Heart right ventricle (tissue), 16 donors: ENCODE measurements at places on chromosomes 6 and 20. TPM values are rescaled to one million over a fixed set of nuclear protein-coding genes. Genes with fewer than 3 reads are reported as not detected.

Gene KHDC1
- polyA plus RNA-seq = 0.51 TPM

Gene UNC93A
- not detected for polyA plus RNA-seq

Gene GSTA2
- polyA plus RNA-seq = not detected

Gene CRISP1
- not detected for polyA plus RNA-seq

Gene TRIM10
- polyA plus RNA-seq = not detected

Gene GRIK2
- 3.0 TPM for polyA plus RNA-seq

DNA sequence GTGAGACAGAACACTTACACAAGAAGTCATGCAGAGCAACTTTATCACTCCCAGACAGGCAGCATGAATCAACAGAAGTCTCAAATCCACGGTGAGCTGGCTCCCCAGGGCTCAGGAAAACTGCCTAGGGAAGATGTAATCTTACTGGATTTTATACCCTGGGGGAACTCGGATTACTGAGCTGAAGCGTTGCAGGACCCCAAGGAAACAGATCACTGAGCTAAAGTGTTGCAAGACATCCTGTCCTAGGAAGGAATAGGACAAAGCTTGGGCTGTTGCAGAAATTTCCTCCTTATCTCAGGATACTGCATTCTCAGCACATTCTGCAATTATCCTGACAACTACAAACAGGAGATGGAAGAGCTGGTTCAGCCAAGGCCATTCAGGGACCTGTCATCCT is 224.8 kb downstream of the TFAP2A start:
- no peak for DNase-seq

DNA sequence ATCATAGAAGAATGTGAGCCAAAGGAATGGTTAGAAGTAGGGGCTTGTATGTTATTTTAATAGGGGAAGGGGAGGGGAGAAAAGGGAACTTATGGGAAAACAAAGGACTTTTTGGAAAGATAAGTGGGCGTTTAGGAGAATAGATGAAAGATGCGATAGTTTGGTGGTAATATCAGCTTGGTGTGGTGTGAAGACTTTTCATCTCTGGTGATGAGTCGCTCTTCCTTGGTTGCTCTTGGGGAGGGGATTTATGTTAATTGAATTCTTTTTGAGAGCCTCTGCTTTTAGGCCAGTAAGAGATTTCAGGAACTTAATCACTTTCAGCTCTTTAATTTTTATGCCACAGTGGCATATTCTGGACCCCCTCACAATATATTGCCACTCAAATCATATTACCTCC is 10.8 kb downstream of the HECA start:
- DNase-seq = no peak

DNA sequence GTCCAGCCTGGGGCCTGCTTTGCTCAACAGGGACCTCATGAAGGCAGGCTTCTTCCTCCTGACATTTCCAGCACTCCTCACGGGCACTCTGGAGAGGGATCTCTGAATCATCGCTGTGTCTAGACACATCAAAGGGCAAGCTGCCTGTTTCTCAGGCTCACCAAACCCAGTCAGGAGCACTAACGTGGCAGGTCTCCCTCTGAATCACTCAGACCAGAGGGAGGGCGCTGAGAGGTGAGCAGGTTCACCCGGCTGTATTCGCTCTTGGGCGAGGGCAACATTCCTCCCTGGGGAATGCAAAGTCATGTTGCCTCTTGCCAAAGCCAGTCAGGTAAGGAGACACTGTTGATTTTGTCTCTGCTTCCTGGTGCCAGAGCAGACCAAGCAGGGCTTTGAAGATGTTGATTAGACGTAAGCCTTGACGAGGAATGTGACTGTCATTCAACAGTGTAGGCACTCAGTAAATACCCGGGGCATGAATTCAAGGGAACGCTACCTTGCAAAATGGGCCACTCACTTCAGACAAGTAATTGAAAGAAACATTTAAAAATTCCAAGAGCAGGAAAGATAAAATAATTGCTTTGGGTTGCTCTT is 50.1 kb downstream of the CYP24A1 start:
- DNase-seq = no peak

DNA sequence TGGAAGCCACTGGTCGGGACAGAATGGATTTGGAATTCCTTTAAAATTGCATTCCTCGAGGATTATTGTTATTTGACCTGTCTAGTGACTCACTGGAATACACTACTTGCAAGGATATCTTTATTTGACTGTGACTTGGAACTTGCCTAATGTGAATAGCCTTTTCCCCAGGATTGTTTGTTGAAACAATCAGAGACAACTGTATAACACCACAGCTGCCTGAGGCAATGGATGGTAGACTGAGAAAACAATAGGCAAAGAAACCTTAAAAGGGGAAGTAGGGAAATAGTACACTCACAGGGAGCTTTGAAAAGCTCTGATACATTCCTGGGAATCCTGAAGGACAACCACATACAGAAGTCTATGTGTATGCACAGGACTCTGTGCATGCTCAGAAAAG is 465.3 kb downstream of the BMP2 start:
- DNase-seq = no peak

DNA sequence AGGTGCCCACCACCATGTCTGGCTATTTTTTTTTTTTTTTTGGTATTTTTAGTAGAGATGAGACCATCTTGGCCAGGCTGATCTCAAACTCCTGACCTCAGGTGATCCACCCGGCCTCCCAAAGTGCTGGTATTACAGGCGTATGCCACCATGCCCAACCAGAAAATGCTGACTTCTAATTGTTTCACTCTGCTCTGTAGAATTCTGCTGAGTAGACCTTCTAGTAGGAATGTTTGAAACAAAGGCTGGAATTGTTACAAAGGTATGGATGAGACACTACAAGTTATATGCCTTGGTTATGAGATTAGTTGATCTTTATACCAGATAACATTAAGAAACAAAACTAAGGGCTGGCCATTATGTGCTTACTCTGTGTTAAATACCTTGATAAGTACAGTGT is 44.8 kb downstream of the MEP1A start:
- DNase-seq = no peak

GRCh38 chr20:61802721-61803311 is 262.9 kb downstream of the TAF4 start:
- no peak for DNase-seq

DNA sequence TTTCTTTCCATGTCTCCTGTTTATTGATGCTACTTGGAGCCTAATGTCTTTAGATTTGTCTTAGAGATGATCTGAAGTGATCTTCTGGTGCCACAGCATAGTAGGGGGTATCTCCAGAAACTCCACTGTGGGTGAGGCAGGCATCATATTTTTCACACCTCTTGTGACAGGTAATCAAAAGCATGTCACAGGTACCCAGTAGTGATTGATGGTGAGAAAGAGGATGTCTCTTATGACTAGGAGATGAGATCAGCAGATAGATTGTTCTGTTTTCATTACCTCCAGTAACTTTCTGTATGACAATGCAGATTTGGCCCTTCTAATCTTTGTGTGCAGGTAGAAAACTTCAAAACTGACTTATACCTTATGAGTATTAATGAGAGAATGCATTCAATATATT is 13.5 kb downstream of the NCOA7 start:
- no peak for DNase-seq

DNA sequence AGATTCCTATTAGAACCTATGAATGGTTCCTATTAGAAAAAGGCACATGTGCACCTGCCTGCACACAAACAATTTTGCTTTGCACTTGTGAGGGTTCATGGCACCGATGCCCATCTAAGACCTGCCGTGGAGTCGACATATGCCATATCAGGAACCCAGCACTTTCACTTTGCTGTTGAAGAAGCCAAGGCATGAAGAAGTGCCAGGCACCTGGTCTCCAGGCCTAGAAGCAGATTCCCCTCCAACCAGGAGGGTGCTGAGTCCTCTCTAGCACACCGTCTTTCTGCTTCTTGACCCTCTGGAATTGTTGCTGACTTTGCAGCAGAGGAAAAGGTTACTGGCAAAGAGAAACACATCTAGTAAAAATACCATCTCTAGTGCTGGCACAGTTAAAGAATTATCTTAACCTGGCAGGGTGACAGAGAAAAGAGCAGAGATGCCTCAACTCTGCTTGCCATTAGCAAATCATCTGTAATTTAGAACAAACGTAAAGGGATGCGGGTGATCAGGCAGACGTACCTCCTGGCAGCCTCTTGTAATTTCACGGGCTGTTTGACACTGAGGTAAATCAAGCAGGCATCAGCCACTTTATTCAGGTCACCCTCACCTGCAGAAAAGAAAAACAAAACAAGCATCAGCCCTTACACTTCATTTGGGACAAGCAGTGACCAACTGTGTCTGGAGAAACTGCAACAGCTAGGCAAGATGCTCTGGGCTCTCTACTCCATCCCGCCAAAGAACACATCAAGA is 37.2 kb downstream of the TTI1 start:
- no peak for DNase-seq

DNA sequence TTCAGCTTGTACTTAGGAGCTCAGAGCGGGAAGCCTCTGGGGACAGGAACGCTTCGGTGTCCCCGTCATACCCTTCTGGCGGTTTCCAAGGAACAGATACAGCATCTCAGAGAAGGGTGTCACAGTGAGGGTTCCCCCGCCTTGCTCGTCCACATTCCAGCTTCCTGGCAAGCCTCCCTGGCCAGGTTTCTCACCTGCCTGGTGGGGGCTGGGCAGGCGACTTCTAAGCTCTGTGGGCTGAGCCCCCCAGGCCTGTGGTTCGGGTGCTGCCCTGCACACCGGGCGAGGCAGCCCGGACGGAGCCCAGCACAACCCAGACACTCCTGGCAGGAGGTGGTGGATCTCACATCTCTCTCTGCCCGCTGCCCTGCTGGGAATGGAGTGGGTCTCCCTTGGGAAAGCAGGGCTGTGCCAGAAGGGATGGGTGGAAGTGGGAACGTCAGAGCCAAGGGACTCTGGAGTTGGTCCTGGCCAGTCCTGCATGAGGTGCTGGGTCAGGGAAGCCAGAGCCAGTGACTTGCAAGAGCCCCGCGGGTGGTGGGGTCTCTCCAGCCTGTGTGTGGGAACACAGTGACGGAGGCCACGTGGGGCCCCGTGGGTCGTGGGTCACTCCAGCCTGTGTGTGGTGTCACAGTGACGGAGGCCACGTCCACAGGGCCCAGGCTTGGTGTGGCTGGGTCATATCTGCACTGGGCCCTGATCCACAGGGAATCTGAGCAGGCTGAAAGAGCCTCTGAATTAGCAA is 47.7 kb upstream of the SMOC2 start:
- no peak for DNase-seq

DNA sequence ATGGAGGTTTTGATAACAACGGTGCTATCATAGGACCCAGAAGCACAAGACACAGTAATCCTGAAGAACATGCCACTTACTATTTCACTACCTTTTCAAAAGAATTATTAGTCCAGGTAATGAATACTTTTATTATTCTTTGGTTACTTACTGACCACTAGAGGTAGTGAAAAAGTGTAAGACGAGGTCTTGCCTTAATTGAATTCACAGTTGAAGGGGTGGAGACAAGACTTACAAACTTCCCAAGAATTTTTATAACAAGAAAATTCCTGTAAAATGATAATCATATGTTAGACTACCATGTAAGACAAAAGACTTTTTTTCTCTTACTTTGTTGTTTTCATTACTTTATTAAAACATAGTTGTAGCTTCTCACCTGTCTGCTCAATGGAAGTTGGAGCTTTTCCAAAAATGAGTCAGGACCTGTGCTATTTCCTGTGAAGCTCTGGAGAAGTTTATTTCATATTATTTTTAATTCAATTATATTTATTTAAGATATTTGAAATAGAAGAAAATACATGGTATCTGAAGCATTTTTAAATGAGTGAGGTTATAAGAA is 52.4 kb downstream of the DOP1A start:
- no peak for DNase-seq

DNA sequence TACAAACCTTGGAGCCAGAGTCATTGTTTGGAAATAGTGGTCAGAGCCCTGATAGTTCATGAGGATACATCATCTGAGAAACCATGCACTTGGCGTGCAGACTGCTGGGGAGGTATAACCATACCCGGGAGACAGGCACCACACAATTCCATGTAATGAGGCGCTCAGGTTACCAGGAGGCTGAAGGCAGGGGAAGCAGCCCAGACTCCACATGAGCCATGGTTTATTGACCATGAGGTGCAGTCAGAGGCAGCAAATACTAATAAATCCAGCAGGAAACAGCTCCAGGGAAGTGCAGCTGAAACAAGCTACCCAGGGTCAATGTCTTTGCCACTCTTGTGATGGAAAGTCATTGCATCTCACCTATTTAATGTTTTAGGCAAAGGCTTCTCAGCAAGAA is 156.0 kb downstream of the TBC1D7 start:
- no peak for DNase-seq

DNA sequence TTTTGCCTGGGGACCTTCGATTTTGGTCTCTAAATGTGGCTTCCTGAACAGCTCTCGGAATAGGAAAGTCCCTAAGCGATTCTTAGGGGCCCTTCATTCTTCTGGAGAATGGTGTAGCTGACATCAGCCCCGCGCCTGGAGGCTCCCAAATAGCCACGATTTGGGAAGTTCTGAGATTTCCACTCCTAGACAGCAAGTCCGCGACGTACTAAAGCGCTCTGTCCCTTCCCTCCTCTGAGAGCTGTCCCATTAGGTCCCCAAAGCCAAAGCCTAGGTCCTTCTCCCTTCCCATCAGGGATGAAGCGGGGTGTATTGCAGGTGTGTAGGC is 756 bp downstream of the MOXD1 start:
- DNase-seq = no peak

GRCh38 chr6:117389227-117390057 is 36.3 kb downstream of the ROS1 start:
- no peak for DNase-seq

DNA sequence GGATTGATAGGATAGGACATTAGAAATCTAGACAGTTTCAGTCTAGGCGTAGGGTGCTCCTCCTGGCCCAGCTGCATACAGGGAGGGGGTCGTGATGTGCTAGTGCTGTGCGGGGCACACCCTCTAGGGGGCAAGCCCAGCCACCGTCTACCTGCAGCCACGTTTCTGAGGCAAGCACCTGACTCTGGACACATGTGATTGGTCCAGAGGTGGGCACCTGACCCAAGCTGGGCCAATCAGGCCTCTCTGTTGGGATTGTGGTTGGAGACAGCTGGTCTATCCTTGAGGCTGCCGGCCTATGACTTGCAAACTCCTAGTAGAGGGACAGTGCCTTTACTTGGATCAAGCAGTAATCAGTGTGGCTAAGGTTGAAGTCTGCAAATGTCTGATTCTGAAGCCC is 317.1 kb downstream of the BMP7 start:
- no peak for DNase-seq

GRCh38 chr20:20860078-20860806 is 147.8 kb upstream of the RALGAPA2 start:
- peak; percentile 89 for DNase-seq

DNA sequence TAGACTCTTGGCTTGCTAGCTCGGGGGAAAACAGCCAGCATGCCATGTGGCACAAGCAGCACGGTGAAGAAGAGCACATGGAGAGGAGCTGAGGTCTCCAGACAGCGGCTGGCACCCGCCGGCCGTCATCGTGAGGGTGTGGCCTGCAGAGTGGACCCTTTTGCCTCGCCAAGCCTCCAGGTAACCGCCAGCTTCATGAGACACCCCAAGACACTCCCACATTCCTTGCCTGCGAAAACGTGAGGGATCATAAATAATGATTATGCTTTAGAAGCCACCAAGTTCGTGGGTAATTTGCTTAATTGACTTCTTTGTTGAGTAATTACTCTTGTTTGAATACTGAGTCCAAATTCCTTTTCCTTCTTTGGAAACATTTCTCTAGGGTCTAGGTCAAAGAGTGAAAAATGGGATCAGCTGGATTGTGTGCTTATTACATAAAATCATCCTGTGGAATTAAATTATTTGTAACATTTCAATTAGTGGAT is 23.2 kb downstream of the FAM50B start:
- DNase-seq = no peak
